ENCODE measurements at places on chromosomes 1 and 21. TPM values are rescaled to one million over a fixed set of nuclear protein-coding genes. Genes with fewer than 3 reads are reported as not detected.

PSRC1 gene
- 13.9 TPM for total RNA-seq

GRCh38 chr21:43362321-43362791 lies 64.6 kb downstream of the SIK1 start:
- no peak overlapping the region for H3K4me3 ChIP-seq
- H3K27me3 ChIP-seq: peaks cover 26% of the 10 kb centered on the region
- H3K27ac ChIP-seq: peak overlapping the region; percentile 87
- no peaks in the 10 kb centered on the region for H3K36me3 ChIP-seq
- DNase-seq: peak; percentile 79

DNA sequence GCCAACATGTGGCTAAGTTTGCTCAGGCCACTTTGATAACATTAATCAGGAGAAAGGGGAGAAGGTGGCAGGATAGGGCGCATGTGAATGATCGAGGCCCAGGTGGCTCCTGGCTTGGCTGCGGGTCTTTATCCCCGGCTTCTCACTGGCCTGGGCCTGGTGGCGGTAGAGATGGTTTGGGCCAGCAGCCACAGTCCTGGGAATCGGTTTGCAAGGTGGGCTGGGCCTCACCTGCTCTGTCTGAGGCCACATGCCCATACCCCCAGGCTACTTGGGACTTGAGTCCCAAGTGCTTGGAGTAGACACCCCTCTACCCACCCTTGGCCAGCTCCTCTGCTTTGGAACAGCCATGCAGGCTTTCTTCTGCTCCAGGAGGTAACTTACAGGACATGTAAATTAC lies 49.7 kb upstream of the DISP3 start:
- DNase-seq: peak; percentile 10
- no peaks in the 10 kb centered on the region for H3K36me3 ChIP-seq
- no peak overlapping the region for H3K27ac ChIP-seq
- H3K4me1 ChIP-seq: peaks cover 7% of the 10 kb centered on the region

DNA sequence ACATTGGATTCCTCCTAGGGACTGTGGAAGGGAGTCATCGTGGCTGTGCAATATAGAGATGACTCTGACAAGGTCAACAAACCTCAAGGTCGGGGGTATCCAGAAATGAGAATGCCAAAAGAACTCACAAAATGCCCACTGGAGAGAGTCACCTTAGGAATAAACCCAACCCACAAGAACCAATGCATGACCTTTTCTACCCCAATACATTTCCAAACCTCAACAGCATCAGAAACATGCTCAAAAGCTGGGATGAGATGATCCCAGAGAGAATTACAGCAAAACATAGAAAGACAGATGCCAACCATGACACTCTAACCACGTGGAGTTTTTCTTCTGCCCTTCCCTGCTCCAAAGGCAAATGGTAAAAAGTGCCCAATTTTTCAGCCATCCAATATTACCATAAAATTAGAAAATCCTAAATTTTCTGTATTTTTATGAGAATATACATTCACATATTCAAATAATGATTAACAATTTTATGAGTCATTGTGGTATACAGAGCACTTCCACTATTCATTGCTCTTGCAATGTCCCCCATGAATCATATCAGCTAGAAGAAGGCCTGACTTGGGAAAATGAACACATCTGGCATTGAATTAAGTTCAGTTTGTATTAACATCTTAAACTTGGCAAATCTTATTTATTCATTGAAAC lies 88.2 kb upstream of the PALMD start:
- no peaks in the 10 kb centered on the region for H3K36me3 ChIP-seq
- DNase-seq: no peak
- H3K27ac ChIP-seq: no peak overlapping the region
- H3K4me3 ChIP-seq: no peak overlapping the region

GRCh38 chr21:41251961-41252642 lies 64.5 kb upstream of the FAM3B start:
- H3K36me3 ChIP-seq: peaks cover 17% of the 10 kb centered on the region
- H3K4me1 ChIP-seq: no peaks in the 10 kb centered on the region
- H3K27me3 ChIP-seq: peaks cover 3% of the 10 kb centered on the region
- DNase-seq: no peak

DNA sequence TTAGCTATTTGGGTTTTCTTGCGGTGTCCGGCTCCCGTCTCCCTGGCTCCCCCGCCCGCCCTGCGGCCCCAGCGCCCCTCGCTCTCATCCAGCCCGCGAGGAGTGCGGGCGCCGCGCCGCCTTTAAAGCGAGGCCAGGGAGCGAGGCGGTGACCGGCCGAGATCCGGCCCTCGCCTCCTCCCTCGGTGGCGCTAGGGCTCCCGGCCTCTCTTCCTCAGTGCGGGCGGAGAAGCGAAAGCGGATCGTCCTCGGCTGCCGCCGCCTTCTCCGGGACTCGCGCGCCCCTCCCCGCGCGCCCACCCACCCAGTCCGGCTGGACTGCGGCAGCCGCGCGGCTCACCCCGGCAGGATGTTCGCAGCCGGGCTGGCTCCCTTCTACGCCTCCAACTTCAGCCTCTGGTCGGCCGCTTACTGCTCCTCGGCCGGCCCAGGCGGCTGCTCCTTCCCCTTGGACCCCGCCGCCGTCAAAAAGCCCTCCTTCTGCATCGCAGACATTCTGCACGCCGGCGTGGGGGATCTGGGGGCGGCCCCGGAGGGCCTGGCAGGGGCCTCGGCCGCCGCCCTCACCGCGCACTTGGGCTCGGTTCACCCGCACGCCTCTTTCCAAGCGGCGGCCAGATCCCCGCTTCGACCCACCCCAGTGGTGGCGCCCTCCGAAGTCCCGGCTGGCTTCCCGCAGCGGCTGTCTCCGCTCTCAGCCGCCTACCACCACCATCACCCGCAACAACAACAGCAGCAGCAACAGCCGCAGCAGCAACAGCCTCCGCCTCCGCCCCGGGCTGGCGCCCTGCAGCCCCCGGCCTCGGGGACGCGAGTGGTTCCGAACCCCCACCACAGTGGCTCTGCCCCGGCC lies 492 bp downstream of the HLX start:
- no peaks in the 10 kb centered on the region for H3K36me3 ChIP-seq
- H3K4me3 ChIP-seq: peak overlapping the region; percentile 76
- peaks cover 45% of the 10 kb centered on the region for H3K27me3 ChIP-seq
